Fibroblast of skin of right biceps (primary cell): ENCODE measurements at places on chromosomes 13 and 19.

- no peak for DNase-seq
These were observed 1.1 kb downstream of the KMT5C start for GRCh38 chr19:55340784-55341147.

GRCh38 chr13:26048741-26049140 is 3.1 kb downstream of the SHISA2 start:
- DNase-seq, result no peak

DNA sequence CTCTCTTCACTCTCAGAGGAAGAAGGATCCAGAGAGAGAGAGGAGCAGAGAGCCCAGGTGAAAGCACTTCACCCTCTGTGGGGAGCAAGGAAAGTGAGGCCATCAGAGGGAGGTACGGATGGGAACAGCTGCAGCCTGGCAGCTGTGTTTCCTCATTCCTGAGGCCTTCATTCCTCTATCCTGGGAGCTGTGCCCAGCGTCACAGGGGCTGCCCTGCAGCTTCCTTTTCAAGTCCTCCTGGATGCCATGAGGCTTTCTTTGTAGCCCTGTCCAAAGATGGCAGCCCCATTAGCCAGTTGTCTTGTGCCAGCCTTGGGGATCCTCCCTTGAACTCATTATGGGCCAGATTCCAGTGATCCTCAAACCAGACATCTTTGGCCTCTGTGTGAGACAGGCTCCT is 76.8 kb upstream of the PCDH8 start:
- DNase-seq, result no peak

GRCh38 chr19:4198467-4199126 is 16.1 kb downstream of the ANKRD24 start:
- DNase-seq, result no peak

DNA sequence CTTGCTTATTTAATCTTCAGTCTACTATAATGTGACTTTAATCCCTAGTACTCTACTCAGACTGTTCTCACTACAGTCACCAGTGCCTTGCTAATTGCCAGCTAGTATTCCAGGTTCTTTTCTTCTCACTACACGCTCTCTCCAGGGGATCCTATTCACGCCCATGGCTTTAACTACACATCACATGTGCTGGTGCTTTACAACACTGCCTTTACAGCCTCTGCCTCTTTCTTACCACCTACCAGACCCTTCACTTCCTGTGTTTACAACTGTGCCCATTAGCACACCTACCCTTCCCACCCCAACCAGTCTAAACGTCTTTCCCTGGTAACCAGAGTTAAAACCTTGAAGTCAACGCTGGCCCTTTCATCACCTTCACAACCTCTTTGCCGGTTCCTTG is 249.5 kb downstream of the DNAJC15 start:
- DNase-seq, result no peak
